ENCODE measurements at places on chromosomes 3 and 15.

GRCh38 chr15:86663304-86663703, 583.6 kb downstream of the AGBL1 start:
- DNase-seq = no peak

- DNase-seq = no peak
Observed at GRCh38 chr3:160398820-160399124, 253 bp downstream of the IFT80 start.

DNA sequence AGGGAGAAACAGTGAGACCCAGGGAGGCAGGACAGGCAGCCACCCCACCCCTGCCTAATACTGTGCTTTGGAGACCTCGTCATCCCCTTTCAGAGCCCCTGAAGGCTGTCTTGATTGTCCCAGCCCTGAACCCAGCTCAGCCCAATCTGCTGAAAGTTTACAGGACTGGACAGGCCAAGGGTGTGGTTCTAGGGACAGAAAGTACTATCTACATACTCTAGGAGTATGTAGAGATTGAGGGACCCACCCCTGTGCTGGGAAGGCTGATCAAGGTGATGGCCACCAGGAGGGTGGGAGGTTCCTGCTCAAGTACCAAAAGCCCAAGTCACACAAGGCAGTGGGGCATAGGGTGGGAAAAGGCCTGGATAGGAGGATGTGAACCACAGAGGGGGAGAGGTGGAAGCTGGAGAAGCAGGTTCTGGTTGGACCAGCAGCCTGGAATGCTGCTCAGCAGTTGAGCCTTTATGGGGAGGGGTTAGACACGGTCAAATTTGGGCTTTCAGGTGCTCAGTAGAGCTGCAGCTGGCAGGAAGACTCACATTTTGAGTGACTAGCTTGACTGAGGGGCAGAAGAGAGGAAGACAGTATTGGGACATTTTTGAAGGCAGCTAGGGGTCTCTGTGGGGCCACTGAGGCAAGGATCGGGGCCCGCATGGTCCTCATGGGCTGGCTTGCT, 6.7 kb downstream of the NBEAL2 start:
- no peak for DNase-seq

- no peak for DNase-seq
Observed at GRCh38 chr3:9951126-9951525, 1.1 kb downstream of the PRRT3 start.

GRCh38 chr15:33007303-33007855, 187.1 kb downstream of the FMN1 start:
- DNase-seq = no peak

GRCh38 chr3:192022412-192022811, 561.4 kb downstream of the PYDC2 start:
- no peak for DNase-seq

GRCh38 chr3:149657321-149657925, 402 bp downstream of the WWTR1 start:
- DNase-seq = no peak

DNA sequence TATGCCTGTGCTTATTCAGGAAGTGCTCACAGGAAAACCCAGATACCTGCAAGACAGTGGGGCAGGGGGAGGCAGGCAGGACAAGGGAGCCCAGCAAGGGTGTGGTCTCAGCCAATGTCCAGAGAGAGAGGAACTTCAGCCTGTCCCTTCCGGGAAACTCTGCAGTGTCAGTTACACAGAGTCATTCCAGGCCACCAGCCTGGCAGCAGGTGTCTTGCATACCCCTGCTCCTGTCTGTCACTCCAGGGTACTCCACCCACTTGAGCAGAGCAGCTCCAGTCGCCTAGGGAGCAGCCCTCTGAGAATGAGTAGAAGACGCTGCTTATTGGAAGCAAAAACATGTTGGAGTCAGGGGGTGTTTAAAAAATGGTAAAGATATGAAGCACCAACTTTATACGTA, 431.2 kb upstream of the RGMA start:
- DNase-seq = no peak

- DNase-seq = no peak
Observed at GRCh38 chr3:142898346-142899213, 9.7 kb upstream of the PCOLCE2 start.

DNA sequence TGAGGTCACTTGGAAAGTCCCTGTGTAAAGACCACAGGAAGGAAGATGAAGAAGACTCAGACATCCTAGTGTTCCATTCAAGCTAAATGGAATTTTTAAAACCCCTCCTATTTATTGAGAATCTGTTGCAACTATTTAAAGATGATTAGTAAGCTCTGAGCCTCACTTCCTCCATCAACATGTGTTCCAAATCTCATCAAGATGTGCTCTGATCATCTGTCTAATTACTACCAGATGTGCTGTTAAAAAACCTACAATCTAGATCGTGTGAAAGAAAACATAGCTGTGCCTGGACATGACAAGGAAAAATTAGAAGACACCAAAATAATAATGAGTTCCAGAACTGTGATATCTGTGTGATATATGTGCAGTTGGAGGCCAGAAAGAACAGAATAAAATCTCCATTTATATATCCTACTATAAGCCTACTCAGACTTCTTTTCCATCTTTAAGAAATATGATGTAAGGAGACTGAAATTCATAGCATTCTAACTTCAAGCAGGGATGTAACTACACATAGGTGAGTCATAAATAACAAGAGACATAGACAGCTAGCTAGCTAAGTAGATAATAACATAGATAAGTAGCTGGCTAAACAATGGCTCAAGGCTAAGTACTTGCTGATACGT, 7.8 kb downstream of the XPC start:
- no peak for DNase-seq

DNA sequence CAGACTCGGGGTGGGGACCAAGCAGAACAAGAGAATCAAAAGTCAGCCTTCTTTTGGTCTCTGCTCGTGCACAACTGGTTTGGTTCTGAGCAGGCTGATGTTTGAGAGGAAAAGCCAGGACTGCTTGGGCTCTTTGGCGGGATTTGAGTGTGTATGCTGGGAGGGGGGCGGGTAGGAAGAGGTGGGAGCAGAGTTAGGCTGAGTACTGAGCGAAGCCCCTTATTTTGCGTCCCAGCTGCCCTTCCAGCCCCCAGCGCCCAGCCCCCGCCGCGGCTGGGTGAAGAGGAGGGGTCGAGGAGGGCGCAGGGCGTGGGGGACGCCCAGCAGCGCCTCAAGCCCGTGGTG, 153.5 kb upstream of the GOLIM4 start:
- no peak for DNase-seq

- no peak for DNase-seq
Observed at GRCh38 chr15:55990516-55990915, 2.9 kb downstream of the NEDD4 start.

GRCh38 chr3:16299746-16300145, 34.7 kb downstream of the OXNAD1 start:
- no peak for DNase-seq

GRCh38 chr15:40902605-40903561, 8.6 kb downstream of the VPS18 start:
- no peak for DNase-seq

GRCh38 chr15:46420990-46421389, 786.2 kb downstream of the SQOR start:
- no peak for DNase-seq

DNA sequence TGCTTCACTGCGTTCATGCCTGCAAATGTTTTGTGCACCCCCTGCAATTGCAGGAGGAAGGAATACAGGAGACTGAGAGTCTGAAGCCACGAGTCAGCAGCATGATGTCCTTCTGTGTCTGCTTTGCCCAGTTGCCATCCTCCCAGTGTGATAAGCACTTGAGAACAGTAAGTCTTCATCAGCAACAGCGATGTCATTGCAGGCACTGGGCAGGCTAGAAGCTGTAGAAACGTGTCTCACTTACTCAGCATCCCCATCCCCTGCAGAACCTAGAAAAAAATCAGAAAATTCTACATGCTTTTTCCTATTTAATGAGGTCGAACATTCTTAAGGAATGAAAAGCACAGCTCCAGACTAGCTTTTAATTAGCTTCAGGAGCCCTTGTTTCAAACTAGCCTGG, 156.5 kb upstream of the LPP start:
- DNase-seq = no peak

DNA sequence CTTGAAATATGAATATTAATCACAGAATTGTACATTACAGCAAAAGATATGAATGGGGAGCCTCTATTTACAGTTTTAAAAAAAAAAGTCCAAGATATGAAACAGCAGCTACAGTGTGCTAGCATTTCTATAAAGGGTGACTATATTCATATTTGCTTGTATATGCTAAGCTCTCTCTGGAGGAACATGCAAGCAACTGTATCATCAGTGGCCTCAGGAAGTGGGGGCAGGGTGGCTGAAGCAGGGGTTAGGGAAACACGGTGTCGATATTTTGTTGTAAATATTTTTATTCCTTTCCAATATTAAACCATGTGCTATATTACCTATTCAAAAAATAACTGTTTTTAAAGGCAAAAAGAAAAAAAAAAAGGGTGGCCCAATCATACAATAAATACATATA, 2.3 kb downstream of the UACA start:
- DNase-seq = no peak

DNA sequence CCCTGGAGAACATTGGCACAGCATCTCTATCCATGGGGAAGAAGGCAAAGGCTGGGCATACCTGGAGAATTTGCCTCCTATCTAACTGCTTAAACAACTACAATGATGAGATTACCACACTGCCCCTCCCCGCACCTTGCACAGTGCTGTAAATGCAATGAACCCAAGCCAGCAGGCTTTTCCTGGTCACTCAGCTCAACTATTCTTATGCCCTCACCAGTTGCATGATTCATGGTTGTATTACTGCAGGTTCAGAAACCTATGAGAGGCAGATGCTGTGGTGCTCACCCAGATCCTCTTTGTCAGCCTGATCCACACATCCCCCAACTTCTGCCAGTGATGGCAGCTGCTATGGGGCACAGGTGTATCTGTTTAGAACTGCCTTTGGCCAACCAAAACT, 77.7 kb upstream of the STAC start:
- DNase-seq = no peak

DNA sequence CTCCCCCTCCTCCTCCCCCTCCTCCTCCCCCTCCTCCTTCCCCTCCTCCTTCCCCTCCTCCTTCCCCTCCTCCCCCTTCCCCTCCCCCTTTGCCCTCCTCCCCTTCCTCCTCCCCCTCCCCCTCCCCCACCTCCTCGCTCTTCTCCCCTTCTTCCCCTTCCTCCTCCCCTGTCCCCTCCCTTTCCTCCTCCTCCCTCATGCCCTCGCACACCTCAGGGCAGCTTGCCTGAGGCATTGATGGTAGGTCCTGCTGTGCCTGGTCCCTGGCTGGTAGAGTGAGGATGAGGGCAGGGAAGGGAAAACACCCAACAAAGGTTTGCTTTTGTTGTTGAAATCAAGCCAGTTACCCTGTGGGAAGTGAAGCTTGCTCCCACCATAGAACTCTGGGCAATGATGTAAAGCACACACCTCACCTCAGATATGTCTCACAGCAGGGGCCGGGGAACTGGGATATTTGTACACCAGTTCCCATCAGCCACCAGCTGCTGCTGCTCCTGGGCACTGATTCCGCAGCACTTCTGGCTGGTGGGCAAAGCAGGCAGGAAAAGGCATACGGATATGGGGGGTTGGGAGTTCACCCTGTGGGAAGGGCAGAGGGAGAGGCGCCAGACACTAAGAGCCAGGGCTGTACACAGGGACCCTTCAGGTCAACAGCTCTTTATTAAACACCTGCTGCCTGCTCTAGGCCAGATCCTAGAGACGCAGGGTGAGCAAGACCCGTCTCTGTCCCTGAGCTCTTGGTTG, 13.8 kb downstream of the ISG20 start:
- no peak for DNase-seq

DNA sequence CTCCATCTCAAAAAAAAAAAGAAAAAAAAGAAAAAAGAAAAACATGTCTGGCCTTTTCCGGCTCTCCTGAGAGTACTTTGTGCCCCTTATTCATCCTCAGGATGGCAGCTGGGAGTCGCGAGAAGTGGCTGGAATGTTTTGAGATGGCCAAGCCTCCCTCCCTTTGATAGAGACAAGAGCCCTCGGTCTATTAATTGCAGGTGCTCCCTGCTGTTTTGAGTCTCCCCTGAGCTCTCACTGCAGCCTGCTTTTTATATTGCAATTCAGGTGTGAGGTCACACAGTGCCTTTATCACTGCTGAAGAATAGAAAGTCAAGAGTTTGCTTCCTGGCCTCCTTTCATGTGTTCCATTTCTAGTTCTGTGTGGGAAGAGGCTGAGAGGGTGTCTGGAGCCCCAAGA, 10.9 kb downstream of the CA12 start:
- no peak for DNase-seq

GRCh38 chr3:159667261-159667660, 321.4 kb upstream of the IL12A start:
- no peak for DNase-seq

- DNase-seq = no peak
Observed at GRCh38 chr3:146577662-146578061, 27.5 kb downstream of the PLSCR5 start.

- DNase-seq = no peak
Observed at GRCh38 chr3:38169027-38169317, 3.6 kb downstream of the OXSR1 start.
